Hematopoietic multipotent progenitor cell treated with erythropoietin and hydrocortisone succinate and interleukin-3 and kit ligand, for 8 days (in vitro differentiated cells): ENCODE measurements at places on chromosomes 3 and 15.
A peak's percentile ranks its signal among the peaks of the same experiment; 100 is the strongest.

DNA sequence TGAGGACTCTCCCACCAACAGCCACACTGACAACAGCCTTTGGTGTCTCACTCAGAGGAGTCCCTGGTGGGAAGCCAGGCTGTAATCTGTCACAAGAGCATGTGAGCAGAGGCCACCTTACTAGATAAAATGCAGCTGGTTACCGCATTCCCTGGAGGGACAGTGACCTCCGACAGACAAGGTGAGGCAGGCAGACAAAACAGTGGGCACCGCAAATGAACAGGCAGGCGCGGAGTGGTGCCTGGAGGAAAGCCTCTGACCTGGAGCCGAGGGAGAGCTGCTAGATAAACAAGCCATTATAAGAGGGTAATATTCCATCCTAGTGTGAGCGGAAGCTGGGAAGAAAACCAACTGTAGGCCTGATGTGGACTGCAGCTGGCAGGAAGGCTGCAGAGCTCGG lies 736.4 kb downstream of the FHIT start:
- no peak for DNase-seq

GRCh38 chr3:105493305-105493892 lies 126.7 kb downstream of the ALCAM start:
- no peak for DNase-seq

DNA sequence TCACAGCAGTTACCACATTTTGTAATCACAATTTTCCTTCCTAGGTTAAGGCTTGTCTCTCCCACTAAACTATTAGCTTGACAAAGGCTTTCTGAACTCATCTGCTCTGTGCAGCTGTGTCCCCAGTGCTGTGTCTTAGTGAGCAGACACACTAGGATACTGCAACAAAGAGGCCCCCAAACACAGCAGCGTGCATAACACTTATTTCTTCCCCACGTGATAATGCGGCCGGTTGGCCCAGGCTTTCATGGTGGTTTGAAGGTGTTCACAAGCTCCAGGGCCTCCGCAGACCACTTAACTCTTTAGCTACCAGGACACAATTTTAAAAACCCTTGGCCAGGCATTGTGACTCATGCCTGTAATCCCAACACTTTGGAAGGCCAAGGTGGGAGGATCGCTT lies 2.2 kb upstream of the HDAC11 start:
- no peak for DNase-seq

DNA sequence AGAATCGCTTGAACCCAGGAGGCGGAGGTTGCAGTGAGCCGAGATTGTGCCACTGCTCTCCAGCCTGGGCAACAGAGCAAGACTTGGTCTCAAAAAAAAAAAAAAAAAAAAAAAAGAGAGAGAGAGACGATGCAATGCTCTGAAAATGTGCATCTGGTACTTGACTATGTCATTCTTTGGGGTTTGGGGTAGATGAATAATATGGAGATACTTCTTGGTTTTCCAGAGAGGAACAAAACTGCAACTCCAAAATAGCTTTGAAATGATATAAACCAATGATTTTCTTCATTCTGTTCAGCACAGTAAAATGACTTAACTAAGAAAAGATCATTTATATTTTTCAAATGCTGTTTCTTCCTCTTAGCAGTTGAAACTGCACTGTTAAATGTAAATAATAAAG lies 158.9 kb downstream of the ISL2 start:
- no peak for DNase-seq

GRCh38 chr15:53272116-53272515 lies 482.0 kb upstream of the ONECUT1 start:
- no peak for DNase-seq

DNA sequence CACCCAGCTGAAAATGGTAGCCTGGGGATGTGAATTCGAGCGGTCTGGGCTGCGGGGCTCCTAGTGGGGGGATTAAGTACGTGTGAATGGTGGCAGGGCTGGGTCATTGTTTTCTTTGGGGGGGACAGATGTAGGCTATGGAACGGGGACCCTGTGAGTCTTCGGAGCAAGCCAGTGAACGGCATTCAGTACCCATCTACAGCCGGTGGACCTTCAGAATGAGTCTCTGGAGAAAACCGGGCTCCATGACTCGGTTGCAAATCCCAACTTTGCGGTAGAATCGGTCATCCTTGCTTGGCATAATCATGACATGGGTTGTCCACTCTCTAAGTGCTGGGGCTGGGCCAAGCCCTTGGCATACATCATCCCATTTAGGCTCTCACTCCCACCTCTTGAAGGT lies 7.2 kb upstream of the EOMES start:
- DNase-seq, result no peak

DNA sequence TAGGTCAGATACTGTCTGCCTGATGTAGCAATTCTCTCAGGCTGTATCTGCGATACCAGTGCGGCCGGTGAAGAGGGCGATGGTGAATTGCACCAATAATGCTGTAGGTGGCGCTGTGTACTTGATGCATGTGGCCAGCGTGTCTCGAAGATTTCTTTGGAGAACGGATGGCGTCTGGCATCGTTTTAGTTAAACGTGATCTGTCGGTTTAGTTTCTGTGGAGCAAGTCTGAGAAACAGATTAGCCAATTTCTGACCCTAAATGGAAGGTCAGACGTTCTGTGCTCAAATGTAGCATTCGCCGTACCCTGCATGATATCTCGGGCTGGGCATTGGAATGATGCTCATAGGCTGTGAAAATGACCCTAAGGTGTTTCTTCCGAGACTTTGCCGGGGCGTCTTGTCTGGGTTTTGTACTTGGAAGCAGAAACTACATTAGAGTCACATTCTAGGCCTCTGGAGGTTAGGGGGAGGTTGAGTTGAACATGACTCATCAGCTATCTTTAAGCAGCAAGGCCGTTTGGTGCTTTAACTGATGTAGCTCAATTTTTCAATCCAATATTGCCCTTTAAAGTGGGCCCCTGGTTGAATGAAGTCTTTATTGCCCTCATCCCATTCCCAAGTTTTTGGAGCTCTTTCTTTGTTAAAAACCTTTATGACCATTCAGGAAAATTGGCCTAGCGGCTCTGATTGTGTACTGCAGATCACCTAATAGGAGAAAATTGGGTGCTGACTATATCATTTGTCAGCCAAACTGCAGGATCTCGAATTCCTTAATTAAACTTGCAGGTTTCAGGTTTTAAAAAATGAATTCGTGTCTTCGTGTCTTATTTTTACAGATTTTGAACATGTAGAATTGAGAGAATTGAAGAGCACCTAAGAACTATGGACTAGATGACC lies 80.0 kb downstream of the SQOR start:
- peak; percentile 58 for DNase-seq

GRCh38 chr3:162112719-162113118 lies 616.1 kb downstream of the OTOL1 start:
- no peak for DNase-seq

GRCh38 chr15:83424101-83424500 lies 23.0 kb upstream of the SH3GL3 start:
- DNase-seq, result no peak

- DNase-seq, result no peak
Measured at GRCh38 chr3:51719410-51720025, 12.7 kb downstream of the GRM2 start.

DNA sequence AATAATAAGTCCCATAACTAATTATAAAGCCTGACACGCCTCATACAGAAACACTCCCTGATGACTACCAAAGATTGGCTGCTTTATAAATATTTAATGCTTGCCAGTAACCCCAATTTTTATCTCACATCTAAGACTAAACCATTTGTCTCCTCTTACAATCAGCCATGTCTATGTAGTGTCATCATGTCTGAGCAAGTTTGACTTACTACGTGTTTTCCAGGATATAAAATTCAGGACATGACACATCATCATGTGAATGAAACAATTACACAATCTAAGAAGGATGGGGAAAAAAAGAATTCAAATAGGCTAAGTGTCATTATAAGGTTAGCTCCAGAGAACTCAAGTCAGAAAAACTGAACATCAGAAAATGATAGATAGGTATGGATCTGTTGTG lies 208.7 kb downstream of the MECOM start:
- DNase-seq, result peak; percentile 39

DNA sequence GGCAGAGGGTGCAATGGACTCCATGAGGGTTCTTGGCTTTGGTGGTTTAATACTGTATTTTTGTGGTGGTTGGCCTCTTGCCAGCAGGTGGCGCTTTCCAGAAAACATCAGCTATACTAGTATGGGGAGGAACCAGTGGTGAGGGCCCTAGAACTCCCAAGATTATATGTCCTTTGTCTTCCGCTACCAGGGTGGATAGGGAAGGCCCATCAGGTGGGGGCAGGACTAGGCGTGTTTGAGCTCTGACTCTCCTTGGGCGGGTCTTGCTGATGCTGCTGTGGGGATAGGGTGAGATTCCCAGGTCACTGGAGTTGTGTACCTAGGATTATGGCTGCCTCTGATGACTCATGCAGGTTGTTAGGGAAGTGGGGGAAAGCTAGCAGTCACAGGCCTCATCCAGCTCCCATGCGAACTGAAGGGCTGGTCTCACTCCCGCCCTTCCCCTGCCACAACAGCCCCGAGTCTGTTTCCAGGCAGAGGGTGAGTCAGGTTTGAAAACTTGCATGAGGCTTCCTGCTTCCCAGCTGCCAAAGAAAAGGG lies 357.7 kb downstream of the OTOL1 start:
- peak; percentile 45 for DNase-seq

- no peak for DNase-seq
Measured at GRCh38 chr3:188581365-188581764, 427.4 kb downstream of the LPP start.

GRCh38 chr15:40762919-40763800 lies 708 bp upstream of the GCHFR start:
- peak; percentile 61 for DNase-seq

- DNase-seq, result no peak
Measured at GRCh38 chr15:71397377-71397776, 282.1 kb downstream of the THSD4 start.

DNA sequence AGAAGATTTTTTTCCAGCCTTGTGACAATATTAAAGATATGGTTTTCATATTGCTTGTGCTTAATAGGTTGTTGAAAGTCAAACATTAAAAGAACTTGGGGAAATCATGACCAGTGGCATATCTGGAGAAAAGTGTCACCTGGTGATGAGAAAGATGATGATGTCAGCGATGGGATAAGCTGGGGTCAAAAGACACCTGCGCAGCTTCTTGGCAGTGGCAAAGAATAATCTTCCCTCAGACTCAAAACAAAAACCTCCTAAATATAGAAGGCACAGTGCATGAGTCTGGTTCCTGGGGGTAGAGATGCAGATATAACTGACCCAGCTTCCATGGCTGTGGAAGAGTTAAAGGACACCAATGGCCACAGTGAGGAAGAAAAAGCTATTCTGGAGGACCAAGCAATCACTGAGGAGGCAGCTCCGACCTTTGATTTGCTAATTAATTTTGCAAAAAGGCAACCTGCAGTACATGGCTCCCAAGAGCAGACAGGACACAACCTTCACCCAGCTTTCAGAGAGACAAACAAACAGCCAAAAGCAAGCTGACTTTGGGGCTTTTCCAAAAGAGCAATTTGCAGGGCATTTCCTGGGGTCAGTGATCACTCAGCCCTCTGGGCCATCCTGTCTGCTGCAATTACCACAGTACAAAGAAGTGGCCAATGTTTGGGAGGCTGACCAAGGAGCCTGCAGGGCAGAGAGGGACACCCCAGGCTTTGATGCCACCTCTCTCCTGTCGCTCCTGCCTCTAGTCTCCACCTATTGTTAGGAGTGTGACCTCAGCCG lies 17.6 kb upstream of the SEMA5B start:
- DNase-seq, result no peak
